ENCODE measurements at places on chromosomes 4 and X.

DNA sequence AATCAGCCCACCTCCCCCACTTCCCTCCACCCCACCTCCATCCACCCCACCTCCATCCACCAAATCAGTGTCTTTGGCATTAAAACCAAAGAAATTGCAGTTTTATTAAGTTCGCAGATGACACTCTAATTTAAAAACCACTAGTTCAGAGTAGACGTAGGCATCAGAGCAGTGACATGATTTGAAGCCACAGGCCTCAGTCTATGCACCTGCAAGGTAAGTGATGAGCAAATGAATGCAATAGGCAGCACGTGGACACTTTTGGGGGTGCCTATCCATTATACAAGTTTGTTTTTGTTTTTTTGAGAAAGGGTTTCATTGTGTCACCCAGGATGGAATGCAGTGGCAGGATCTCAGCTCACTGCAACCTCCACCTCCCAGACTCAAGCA, 88.0 kb upstream of the TRIM2 start:
- no peak for DNase-seq

- DNase-seq, result no peak
These were observed 1.7 kb upstream of the AFAP1 start for GRCh38 chr4:7941111-7941964.

DNA sequence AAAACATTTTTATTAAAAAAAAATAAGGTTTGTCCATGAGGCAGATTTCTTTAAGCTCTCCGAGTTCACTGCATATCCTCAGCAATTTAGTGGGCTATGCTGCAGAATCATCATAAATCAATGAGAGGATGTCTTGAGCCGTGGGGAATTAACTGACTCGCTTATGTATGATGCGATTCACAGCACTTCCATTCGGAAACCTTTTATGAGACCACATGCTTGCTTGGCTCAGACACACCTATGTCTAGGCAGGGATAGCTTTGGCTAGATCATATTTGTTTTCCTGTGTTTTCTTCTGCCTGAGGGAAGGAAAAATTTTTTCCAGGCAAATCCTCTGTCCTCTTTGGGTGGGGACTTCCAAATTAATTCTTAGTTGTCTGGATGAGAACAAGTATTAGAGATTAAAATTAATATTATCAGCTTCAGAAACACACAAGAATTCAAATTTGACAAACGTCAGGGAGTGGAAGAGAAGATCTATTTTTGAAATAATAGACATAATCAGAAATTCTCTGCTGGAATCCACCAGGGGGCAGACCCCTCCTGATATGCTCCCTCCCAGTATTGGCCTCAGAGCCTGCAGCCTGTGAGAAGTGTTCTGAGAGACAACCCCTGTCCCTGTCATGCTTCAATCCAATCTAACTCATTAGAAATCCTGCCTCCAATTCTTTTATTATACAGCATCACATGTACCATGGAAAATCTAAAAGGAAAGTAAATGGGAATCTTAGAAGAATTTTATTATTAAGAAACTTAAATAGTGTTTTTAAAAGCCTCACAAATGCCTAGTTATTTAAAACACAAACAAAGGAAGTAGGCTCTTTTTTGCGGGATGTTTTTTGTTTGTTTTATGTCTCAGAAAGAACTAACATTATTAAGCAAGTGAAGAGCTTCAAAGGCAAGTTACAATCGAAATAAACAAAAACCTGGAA, 345.1 kb upstream of the TACR3 start:
- DNase-seq, result peak; percentile 1

DNA sequence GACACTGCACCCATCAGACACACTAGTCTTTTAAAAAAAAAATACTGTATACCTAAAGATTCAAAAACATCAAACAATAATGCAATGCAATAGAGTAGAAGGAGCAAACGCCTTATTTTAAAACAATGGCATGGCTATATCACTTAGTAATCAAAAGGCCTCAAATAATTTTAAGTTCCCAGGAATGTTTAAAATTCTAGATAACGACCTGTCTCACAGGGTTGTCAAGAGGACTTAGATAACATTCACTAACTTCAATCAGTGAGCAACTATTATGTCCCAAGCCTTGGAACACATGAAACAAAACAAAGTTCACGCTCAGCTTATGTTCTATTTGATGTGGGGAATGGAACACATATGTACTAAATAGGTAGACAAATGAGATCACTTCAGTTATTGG, 106.5 kb downstream of the FRYL start:
- DNase-seq, result no peak

DNA sequence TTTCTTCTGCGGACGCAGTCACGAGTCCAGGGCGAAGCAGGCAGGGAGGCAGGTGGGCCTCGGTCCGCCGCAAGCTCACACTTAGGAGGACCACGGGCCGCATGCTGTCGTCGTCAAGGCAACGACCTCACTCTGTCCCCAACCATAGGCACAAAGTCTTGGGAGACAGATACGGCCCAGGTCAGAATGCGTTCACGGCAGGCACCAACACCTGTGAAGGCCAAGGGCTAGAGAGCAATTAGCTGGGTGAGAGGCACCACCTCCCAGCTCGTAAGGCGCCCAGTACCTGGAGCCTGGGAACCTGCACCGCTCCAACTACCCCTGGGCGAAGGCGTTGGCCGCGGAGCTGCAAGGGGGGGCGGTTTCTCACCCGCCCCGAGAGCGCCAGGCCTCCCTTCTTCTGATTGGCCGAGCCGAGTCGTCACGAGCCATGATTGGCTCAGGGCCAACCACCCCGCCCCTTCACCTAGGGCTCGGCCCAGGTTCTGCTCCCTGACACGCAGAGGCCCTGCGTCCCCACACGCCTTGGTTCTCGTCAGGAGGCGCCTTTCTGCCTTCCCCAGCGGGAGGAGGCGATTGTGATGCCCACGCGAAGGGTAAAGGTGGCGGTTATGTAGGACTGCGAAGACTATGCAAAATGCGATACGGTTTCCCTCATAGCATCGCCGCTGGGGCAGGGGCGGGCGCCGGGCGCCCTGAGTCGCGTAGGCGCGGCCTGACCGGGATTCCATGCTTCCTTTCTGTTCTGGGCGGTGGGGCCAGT, at the start of gene CDKL2:
CDKL2 (minus strand) TSS at position 355 of the 763 bp plus-strand sequence. CDS start 4,540 bp downstream, outside the sequence.
- DNase-seq, result peak; percentile 94

- DNase-seq, result no peak
These were observed 55.4 kb downstream of the GPC3 start for GRCh38 chrX:133929836-133930464.

DNA sequence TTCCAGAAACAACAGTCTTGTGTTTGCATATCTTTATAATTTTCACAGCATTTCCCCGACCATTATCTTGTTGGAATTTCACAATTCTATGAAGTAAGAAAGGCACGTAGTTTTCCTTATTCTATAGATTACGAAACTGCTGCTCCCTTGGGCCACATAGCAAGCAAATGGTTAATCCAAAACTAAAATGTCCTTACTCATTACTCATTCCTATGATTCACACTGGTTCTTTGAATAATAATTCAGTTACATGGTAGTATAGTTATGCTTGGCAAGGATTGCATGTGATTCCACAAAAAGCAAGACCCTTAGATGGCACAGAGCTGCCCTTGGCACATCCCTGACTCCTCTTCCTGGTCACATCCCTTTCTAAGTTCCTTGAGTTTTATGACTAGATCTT, 51.2 kb downstream of the OR13H1 start:
- DNase-seq, result no peak

DNA sequence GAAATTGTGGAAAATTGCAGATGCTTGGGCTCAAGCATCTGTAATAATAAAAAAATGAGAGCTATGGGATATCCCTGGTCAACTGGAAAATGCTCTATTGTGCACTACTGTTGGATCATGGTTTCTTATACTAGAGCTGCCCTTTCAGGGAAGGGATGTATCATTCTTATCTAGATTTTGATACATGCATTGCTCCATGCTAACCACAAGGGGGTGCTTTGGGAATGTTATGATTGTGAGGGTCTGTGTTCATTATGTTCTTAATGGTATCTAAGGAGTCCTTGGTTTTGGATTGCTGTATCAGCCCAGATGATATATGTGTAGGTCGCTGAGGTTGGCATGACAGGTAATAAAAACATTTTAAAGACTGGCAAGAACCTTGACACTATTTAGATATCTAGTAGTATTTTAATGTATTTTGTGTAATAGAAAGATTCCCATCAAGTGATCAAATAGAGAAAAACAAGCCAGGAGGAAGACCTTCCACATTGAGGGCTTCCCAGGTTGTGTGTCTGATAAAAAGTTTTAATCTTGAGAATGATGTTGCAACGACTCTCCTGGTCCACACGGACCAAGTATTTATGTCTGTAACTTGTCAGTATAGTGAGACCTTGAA, 49.2 kb upstream of the TLR2 start:
- no peak for DNase-seq
